Mucosa of gallbladder (tissue), 1 donor: ENCODE measurements at places on chromosomes 1 and 21.

DNA sequence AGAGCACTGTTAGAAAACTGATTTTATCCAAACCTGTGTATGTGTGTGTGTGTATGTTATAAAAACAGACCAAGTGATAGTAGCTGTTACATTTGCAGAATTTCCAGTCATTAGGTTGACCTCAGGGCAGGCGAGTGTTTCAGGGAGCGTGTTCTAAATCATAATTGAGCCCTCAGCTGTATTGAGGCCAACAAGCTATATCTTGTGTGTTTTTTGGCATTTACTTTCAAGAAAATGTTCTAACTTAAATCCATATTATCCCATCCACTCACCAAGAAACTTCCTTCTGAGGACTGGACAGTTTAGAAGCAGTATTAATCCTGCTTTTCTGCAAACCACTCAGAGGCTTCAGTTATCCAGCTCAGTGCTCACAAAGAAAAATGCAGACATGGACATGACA is 12.0 kb downstream of the DDAH1 start:
- DNase-seq = no peak

DNA sequence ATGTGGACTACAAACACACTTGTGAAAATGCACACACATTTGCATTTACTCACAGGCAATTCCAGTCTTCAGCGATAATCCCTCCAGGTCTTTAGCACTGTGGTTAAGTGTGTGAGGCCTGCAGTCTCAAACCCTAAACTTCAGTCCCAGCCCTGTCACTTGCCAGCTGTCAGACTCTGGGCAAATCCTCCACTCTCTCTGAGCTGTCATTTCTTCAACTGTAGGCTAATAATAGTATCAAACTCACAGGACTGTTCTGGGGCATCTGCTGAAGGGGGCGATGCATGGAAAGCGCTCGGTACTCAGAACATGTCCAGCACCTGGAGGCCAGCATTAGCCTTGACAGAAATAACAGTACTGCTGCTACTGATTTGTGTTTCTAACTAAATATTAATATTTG is 48.2 kb downstream of the NEK2 start:
- DNase-seq = no peak

DNA sequence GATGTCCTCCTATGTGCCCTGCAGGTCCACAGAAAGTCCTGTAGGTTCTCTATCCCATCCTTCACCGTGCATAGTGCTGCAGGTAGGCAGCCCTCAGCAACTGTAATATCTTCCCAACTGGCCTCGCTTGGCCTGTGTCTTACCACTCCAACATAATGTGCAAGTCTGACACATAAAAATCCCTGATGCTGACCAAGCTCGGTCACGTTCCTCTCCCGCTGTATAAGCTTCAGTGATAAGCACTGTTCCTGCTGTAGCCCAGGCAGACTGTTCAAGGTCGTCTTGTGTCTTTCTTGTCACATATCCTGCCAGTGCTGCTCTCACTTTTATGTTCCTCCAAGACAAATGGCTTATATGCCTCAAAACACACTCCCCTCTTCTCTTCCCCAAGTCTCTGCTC is 19.4 kb upstream of the KCNE1 start:
- no peak for DNase-seq

DNA sequence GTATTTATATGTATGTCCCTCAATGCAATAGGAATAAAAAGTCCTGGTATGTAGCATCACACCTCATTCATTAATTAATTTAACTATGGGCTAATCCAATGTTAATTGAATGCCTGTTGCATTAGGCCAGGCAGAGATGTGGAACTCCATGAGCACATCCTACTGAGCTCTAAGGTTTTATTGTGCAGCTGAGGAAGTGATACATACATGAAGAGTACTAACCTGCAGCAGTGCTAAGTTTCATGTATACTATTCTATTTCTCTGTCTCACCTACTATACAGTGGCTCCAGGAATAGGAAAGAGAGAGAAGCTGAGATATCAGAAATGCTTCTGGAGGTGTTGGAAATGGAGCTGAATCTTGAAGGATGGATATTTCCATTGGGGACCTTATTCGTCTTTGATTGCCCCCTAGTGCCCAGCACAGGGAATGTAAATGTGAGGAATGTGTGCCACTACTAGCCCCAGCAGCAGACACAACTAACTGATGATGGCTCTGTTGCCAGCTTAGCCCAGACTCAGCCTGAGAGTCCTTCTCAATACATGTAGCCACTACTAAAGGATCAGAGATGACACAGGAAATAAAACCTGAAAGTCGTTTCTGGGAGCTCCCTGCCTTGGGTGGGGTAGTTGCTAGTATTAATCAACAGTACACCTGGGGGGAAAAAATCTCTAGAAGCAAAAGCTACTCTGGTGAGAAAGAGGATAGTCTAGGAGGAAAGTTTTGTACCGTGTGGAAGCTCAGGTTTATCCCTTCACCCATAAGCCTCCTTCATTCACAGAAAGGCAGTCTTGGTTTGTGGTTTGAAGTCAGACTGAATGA is 173.3 kb upstream of the FOXD3 start:
- DNase-seq = peak; percentile 13

GRCh38 chr1:91499904-91500755 is 521 bp upstream of the CDC7 start:
- DNase-seq = no peak

- no peak for DNase-seq
Observed at GRCh38 chr1:237235091-237235490, 193.1 kb downstream of the RYR2 start.

GRCh38 chr1:10211805-10212410 is 1.5 kb downstream of the KIF1B start:
- DNase-seq = no peak

DNA sequence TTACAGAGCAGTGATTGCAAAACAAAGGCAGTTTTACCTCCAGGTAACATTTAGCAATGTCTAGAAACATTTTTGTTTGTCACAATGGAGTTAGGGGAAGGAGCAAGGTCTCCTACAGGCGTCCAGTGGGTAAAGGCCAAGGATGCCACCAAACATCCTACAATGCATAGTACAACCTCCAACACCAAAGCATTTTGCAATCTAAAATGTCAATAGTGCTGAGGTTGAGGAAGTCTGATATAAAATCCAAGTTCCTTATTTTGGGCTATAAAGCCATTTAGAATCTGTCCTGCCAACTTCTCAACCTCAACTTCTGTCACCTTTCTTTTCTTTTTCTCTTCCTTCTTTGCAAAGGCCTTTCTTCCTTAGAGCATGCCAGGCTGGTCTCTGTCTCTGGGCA is 111.2 kb downstream of the FASLG start:
- no peak for DNase-seq

- DNase-seq = peak; percentile 86
Observed at GRCh38 chr21:41419921-41420862, 5.8 kb upstream of the MX1 start.

GRCh38 chr21:14312871-14313270 is 70.1 kb downstream of the HSPA13 start:
- no peak for DNase-seq

DNA sequence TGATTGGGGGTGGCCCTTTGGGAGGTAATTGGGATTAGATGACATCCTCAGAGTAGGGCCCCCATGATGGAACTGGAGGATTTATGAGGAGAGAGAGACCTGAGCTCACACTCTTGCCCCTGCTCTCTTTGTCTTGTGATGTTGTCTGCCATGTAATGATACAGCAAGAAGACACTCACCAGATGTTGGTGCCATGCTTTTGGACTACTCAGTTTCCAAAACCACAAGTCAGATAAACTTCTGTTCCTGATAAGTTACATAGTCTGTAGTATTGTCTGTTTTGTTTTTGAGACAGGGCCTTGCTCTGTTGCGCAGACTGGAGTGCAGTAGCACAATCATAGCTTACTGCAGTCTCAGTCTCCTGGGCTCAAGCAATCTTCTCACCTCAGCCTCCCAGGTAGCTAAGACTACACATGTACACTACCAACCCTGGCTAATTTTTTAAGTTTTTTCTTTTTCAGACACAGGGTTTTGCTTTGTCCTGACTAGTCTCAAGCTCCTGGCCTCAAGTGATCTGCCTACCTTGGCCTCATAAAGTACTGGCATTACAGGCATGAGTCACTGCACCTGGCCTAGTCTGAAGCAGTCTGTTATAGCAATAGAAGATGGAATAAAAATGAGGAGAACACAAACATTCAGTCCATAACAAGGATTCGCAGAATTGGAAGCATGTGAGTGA is 115.0 kb upstream of the GALNT2 start:
- no peak for DNase-seq

GRCh38 chr1:29043274-29043965 is 80.3 kb downstream of the TMEM200B start:
- no peak for DNase-seq

DNA sequence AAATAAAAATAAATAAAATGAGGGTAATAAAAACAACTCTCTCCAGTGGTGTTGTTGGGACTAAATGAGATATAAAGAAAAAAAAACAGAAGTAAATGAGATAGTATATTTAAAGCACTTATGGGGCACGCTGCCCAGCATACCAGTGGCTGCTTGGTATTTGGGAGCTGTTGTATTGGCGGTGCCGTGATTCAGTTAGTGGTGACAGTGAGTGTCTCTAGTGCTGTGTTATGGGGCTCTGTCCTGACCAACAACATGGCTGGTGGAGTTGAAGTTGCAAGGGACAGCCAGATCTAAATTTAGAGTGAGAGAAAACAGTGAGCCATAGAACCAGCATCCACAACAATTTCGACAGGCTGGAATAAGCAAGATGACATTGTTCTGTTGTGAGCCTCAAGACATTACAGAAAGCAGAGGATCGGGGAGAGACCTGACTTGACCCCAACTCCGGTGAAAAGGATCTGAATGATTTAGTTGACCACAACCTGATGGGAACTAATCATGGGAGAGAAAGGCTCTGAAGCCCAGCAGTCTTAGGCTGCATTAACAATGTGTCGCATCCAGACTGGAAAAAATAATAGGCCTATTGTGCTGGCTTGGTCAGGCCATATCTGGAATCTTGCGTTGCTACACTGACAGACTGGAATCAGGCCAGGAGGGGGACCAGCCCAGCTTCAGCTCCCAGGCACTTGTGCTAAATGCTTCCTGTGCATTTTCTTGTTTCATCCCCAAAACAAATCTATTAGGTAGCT is 2.4 kb upstream of the MFSD2A start:
- no peak for DNase-seq

DNA sequence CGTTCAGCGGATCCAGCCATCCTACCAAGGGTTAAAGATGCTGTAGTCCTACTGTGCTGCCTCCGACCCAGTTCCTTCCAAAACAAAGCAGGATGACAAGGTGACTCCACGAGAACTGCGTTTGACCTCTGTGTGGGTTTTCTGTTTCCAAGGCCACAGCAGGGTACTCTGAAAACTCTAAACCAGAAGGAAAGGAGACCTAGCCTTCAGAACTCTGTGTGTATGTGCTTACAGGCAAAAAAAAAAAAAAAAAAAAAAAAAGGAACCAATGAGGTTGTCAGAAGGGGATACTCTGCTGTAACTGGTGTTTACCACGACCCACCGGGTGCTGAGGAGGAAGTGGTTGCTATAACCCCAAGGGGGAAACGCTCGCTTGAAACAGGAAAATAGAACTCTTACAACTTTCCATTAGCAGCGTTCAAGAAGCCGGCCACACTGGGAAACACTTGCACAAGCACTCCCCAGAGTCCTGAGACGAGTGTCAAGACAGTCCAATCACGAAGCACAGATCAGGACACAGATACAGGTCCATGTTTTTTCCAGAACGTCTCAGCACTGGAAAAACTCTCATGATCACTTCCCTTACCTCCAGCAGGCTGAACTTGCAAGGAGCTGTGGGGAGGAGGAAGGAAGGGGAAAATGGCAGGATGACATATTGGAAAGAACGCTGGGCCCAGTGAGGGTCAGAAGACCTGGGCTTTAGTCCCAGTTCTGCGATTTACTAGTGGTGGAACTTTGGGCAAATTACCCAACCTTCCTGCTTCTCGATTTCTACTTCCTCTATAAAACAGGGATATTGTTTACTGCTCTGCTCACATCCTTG is 64.0 kb downstream of the ITPKB start:
- peak; percentile 57 for DNase-seq

GRCh38 chr1:156073740-156074139 is 8.5 kb downstream of the MEX3A start:
- DNase-seq = no peak

GRCh38 chr1:217892750-217893149 is 261.6 kb downstream of the SPATA17 start:
- no peak for DNase-seq

- no peak for DNase-seq
Observed at GRCh38 chr1:56931211-56931610, 34.6 kb downstream of the C8B start.

DNA sequence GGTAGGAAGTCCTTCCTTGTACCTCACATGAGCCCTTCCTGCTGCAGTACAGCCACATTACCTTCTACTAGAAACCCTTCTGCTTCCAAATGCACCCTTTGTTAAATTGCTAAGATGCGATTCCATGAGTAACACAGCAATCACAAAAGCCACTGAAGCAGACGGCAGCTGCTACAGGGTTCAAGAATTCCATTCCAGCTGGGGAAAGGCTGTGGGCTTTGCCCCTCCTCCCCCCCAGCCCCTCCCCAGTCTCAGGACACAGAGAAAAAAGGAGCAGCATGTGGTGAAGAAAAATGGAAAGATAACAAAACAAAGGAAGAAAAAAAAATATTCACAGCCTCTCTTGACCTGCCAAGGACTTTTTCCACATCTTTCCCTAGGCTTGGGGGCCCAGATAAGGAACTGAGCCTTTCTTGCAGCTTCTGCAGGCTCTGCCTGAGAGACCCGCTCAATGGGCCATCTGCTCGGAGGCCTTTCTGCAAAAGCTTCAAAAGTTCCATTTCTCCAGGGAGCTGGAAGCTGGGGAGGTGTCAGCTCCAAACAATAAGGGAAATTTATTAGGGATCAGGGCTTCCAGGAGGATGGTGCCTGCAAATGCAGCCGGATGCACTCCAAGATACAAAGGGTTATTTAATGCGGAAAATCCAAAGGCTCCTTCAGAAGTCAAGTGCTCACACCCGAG is 72.1 kb downstream of the SYT2 start:
- no peak for DNase-seq

DNA sequence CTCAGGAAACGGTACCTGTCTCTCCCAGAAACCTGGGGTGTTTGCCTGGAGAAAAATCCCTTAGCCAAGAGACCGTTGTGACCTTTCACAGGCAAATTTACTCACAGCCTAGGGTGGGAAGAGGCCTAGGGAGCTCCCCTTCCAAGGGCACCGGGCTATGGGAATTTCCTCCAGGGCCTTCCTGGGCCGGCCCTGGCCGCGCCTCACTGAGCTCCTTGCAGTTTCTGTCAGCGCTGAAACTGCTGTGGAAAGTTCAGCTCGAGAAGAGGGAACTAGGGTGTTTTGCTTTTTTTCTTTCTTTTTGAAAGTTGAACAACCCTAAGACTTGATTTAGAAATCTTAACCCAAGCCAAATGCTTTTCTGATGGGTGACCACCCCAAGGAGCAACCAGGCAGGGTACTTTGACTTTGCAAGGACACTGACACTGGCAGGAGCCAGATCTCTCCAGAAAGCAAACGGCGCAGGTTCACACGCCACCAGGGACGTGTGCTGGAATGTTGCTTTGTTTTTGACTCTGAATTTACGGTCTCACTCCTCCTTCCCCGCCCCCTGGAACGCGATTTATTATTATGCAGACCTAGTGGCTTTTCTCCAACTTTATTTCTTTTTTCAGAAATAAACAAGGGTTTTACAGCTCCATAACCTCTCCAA is 229.6 kb upstream of the JUN start:
- DNase-seq = peak; percentile 46
